ENCODE measurements at places on chromosomes 7 and 10.

DNA sequence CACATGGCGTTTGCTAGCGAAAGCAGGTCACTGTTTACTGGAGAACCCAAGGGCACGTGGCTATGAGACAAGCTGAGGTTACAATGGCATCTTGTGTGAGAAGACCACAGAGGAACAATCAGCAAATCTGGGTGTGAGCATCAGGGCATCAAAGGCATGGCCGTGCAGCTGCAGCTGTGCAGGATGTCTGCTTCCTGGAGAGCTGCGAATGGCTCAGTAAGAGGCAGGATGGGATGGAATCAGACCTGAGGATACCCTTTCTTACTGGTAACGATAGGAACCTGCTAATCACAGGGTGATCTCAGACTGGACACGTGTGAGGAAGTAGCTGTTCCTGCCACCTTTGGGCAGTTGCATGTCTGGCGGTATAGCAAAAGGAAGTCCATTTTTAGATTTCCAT, 119.5 kb downstream of the RNF216 start:
- no peak for DNase-seq

- DNase-seq = no peak
Measured at GRCh38 chr10:18400906-18401245, 250.5 kb downstream of the NSUN6 start.

DNA sequence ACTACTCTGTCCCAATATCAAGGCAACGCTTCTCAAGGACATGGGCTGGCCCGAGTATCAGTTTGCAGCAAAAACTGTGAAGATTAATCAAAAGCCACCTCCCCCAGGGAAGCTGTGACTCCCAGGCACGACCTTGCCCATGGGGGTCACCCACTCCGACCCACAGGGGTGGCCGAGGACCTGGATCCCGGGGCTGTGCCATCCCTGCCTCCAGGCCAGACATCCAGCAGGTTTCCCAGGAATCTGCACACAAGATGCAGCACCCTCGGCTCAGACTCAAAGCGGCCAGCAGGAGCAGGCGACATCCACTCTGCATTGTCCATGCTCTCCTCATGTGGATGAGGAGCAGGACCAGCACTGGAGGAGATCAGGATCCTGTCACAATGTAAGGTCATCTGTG, 39.8 kb downstream of the PTPRN2 start:
- DNase-seq = no peak

DNA sequence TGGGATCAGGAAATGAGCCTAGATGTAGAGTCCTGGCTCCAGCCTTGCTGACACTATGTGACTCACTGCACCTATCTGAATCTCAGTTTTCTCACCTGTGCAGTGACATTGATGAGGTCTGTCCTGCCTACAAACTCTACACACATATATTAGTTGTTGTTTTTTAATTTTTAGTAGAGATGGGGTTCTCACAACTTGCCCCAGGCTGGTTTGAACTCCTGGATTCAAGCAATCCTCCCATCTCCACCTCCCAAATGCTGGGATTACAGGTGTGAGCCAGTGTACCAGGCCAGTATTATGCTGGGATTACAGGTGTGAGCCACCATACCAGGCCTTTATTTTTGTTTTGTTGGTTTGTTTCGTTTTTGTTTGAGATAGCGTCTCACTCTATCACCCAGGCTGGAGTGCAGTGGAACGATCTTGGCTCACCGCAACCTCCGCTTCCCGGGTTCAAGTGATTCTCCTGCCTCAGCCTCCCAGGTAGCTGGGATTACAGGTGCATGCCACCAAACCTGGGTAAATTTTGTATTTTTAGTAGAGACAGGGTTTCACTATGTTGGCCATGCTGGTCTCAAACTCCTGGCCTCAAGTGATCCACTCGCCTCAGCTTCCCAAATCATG, 11.8 kb upstream of the DDIT4 start:
- no peak for DNase-seq

GRCh38 chr10:88312855-88313254, 270.3 kb downstream of the RNLS start:
- DNase-seq = no peak

GRCh38 chr10:98144985-98145384, 10.5 kb downstream of the R3HCC1L start:
- DNase-seq = no peak

GRCh38 chr7:149171892-149172533, 23.3 kb upstream of the ZNF282 start:
- no peak for DNase-seq

GRCh38 chr10:124643330-124644009, 100.7 kb downstream of the FAM53B start:
- DNase-seq = no peak

- DNase-seq = no peak
Measured at GRCh38 chr10:124010024-124010423, 83.4 kb downstream of the CHST15 start.

DNA sequence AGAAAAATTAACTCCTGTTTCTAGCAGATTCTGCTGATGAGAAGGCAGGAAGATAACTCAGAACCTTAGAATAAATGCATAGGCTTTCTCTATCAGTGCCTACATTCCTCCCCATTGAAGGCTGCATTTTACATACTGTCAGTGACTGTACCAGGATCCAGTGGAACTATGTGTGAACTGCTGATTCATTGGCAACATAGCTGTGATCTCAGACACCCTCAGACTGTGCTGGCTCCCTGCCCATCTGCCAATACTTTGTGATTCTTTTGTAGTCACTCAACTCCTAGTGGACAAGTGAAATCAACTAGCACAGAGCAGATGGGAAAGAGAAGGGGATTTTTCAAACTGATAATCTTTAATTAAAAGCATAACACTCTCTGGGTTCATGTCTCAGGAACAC, 375.8 kb downstream of the MDFIC start:
- no peak for DNase-seq

DNA sequence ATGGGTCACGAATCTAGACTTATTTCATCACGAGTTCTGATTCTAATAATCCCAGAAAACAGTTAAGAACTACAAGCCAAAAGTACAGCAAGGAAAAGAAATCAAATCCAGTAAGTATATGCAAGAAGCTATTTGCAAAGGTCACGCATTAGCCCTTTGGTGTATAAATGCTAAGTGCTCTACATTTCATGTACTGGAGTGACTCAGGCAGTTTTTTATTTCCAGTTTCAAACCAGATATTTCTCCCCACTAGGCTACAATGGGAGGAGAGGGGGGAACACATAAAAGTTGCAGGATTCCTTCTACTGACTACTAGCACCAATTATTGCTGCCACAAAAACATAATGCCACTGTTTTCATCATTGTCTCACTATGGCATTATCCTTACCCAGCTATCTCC, 148.0 kb downstream of the NRCAM start:
- DNase-seq = no peak

DNA sequence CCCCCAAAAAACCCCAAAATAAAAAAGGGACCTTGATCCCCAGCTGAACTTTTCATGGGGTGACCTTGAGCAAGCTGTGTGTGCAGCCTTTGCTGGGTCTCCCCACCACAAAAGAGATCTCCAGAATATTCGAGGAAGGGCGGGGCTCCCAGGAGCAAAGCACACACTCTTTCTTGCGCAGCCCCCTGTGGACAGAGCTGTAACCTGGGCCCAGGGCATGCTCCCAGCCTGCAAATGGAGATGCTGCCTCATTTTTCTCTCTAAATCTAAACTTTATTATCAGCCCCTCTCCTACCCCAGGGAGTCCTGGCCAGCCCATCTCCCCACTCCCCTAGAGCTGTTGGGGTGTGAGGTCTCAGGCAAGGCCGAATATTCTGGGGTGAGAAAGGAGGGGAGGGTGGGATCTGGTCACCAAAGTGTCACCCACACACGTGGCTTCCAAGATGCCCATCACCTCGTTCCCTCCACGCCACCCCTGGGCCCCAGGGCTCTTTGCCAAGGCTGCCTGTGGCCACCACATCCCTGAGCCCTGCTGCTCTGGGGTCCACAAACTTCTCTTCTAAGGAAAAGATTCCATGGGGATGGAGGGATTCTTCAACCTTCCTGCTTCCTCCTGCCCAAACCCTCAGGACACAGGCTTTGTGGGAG, 1.7 kb upstream of the CALML3 start:
- DNase-seq = no peak

DNA sequence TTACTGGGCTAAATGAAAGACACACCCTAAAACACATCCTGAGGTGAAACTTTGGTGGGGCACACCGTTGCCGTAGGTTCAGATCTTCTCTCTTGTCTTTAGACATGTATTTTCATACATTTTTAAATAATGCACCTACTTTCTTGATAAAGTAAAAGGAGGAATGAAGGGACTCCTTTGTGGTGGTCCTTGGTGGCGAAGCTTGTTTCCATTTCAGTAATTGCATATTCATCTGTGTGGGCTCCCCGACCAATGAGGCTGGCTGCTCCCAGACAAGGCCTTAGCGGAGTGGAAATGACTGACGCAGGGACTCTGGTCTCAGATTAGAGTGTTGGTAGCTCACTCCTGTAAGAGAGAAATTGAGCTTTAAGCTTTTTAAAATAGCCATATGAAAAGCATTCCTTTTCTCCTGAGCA, 815 bp downstream of the CCSER2 start:
- no peak for DNase-seq

- DNase-seq = no peak
Measured at GRCh38 chr10:78357141-78358063, 323.7 kb downstream of the RPS24 start.

DNA sequence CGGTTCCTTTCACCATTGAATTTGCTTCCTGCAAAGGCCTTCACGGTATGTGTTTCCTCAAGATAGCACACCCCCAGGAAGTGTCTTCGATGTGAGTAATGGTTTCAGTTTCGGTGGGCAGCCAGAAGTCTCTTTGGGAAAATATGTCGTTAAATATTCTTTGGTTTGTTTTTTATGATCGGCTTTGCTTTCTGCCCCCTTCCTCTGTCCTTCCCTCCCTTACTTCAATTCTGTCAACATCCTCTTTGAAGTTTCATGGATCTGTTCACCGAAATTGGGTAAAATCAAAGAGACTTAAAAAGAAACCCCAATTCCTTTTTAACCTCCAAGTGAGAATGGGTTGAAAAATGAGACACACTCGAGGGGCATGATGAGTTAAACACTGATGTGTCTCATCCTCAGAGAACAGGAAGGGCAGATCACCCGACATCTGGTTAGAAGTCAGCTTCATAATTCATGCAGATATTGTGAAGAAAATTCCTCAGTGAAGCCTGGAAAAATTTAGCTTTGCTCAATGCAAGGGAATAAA, 170.8 kb upstream of the HABP2 start:
- peak; percentile 84 for DNase-seq

- DNase-seq = no peak
Measured at GRCh38 chr10:123538401-123539320, 127.5 kb upstream of the GPR26 start.

DNA sequence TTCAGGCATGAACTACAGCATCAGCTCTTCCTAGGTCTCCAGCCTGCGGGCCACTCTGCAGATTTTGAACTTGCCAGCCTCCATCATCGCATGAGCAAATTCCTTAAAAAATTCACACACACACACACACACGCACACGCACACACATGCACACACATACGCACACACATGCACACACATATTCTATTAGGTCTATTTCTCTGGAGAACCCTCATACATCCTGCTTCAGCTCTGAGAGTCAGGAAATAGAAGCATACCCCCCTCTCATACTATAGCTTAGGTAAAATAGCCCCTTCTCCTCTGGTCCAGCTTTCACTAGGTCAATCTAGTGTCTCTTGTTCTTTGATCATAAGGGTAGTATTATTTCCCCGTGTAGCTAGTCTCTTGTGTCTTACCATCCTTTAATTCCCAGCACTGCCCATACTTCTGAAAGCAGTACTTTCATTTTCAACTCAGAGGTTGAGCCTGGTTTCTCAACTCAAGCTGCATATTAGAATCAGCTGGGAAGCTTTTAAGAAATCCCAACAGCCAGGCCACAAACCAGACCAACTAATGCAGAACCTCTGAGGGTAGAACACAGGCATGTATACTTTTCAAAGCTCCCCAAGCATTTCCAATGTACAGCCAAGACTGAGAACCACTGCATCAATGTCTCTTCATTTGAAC, 30.9 kb upstream of the ITGB8 start:
- DNase-seq = no peak

GRCh38 chr10:74194999-74195398, 44.0 kb downstream of the ADK start:
- DNase-seq = no peak

DNA sequence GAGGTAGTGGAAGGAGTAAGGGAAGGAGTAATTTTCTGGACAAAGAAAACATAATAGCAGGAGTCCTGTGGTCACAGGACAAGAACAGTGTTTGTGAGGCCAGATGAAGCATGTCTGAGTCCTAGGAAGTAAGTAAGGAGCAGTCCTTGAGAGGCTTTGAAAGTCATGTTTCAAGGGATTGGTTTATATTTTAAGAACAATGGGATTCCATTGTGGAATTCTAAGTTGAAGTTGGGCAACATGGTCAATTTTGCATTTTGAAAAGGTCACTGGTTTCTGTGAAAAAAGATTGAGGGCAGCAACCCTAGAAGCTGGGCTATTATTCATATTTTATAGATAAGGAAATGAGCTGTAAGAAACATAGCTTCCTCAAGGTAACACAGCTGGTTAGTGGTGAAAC, 10.8 kb upstream of the SLC25A28 start:
- DNase-seq = no peak

GRCh38 chr7:33905389-33906032, at the start of gene BMPER:
Gene BMPER (plus strand): TSS chr7:33905539. CDS start chr7:33905614, 75 bp downstream.
- no peak for DNase-seq

GRCh38 chr7:99008181-99008631, 129.9 kb downstream of the TRRAP start:
- DNase-seq = no peak

DNA sequence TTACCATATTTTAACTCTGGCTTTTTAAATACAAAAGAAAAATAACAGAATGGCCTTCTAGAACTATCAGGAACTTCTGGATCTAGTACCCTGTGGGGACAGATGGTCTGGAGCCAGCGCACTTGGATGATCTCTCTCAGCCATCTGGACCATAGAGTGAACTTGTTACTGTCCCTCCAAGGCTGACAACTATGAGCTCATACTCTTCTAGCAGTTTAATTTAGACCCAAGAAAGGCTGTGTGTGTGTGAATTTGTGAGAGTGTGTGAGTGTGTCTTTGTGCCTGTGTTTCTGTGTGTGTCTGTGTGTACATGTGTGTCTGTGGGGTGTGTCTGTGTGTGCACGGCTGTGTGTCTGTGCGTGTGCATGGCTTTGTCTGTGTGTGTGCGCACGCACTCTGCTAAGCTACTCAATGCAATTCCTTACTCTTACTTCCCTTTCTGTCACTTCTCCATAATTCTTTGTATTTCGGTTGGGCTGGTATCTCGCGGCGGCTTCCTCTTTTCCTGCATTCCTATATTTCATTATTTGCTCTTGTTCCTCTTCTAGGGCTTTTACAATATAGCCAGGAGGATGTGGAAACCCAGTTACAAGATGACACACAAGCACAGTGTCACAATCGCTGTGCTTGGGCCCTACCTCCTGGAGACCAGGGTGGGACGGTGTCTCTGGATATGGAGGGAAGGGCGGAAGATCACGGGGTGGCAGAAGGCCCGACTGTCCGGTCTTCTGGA, 51.9 kb downstream of the IKZF1 start:
- peak; percentile 95 for DNase-seq

GRCh38 chr7:83866582-83866981, 217.6 kb upstream of the SEMA3E start:
- no peak for DNase-seq

GRCh38 chr10:6465437-6465836, 114.6 kb downstream of the PRKCQ start:
- no peak for DNase-seq

Data from CD14-positive monocyte (primary cell).